ENCODE measurements at places on chromosomes 7 and 10.

DNA sequence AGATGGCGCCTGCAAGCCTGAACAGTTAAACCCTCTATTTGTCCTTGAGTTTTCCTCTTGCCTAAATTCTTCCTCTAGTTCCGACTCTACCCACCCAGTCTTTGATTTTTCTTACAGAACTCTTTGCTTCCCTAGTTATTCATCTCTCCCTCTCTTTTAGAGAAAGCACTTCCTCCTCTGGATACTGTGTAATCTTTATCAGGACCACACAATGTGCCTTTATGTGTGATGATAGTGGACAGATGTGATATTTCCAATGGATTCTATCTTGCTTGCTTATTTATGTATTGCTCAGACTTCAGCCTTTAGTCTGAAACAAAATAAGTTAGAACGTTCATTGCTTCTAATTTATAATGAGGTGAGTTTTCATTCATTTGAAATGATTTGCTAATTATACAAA lies 79.5 kb upstream of the CAV2 start:
- no peak for DNase-seq

- DNase-seq, result no peak
Measured at GRCh38 chr7:151272877-151273276, 24.4 kb upstream of the SMARCD3 start.

DNA sequence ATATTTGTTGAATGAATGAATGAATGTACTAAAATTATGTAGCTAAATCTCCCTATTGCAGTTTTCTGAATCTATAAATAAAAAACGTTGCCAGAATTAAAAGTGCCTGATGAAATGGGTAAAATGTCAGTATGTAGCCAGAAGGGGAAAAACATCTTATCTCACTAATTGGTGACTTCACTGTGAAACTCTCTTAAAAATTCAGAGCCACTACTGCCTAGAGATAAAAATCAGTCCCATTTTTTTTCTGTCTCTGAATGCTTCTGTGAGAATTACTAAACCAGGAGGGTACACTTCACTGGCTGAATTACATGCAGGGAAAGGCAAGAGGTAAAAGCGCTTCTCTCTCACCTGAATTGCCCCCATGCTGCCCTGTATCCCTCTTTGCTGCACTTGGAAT lies 69.6 kb upstream of the HPS1 start:
- DNase-seq, result no peak

- peak; percentile 33 for DNase-seq
Measured at GRCh38 chr7:92244808-92245486, 767 bp downstream of the KRIT1 start.

DNA sequence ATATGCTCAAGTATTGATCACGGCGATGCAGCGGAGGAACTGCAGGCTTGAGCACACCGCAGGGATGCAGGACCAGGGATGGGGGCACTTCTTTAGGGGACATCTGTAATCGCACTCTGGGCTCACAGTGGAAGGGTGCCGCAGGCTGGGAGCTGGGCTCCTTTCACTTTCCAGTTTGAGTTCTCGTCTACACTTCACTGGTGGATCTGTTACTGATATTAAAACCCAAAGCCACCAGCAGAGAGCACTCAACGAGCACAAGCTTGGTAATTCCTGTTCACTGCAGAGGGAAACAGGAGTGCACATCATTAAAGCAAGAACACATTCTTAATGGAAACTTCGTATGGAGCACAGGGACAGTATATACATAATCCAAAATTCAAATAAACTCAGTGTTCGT lies 91.3 kb downstream of the PARD3 start:
- DNase-seq, result peak; percentile 87

DNA sequence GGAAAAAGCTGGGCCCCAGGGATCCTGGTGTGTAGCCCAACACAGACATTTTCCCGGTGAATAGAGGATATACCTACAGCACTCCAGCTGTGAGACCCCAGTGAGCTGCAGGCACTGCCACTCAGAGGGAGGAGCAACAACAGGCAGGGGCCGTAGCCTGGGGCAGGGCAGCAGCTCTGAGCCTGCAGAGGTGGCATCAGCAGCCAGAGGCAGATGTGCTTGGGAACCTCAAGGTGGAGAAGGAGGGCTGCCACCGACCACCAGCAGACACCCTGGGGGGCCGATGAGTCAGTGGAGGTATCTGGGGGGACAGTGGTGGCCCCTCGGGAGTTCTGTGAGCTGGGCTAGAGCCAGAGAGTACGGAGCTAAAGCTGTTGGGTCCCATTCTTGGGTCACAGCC lies 110.2 kb upstream of the GDF10 start:
- DNase-seq, result no peak

DNA sequence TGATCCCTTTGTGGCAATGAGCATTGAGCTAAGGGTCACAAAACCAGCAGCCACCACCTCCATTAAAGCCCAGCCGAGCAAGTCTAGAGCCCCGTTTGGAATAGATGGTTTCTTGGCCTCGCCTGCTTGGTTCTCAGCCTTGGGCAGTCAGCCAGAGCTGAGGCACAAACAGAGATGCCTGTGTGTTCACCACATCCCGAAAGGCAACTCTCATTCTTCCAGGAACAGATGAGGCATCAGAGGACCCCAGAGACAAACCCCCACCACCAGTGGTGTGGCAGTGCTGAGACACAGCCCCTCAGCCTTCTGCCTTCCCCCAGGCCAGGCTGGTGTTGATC lies 203.3 kb upstream of the ZMIZ1 start:
- no peak for DNase-seq

DNA sequence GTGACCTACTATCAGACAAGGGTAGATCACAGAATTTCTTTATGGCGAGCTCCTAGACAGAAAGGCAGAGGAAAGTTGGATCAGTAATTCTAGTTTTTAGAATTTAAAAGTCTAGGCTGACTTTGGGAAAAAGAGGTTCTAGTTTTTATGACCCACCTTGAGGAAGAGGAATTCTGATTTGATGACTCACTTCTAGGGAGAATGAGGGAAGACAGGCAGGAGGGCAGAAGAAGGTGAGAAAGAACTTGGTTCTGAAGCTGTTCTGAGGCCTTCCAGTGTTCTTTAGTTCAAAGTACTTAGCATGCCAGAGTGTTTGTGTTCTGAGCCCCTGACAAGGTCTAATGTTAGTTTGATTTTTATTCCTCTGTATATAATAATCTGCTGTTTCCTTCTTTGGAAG lies 97.2 kb downstream of the PODXL start:
- no peak for DNase-seq

DNA sequence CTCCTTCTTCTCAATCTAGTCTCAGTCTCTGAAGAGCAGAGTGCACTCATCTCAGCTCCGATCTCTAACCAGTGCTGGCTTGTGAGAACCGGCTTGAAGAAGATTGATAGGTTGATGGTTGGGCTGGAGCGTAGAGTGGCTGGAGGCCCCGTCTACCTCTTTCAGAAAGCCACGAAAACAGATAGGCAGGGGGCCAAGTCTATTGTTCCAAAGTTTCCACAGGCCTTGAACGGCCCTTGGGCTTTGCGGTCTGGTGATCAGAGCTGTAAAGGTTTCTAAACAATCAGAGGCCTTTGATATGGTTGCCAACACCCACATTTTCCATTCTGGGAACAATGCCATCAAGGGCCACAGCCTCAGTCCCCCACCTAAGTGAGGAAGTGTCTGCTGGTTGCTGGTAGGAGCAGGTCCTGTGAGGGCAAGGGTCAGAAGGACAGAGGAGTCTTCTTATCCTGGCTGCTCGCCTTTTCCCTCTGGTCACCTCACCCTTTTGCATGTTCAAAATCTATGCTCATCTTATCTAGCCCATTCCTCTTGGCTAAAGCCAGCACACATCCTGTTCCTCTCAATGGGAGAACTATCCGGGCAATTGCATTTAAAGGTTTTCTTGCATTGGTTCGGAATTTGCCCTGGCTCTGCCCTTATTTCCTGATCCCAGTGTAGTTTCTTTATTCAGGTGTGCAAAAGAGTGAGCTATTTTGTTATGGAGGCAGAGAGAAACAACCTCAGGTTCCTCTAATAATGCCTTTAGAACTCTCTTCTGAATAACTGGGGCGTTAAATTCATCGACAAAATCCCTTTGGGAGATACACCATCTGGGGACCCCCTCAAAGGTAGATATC lies 70.3 kb upstream of the KMT2E start:
- DNase-seq, result peak; percentile 76

GRCh38 chr10:116669832-116670644 lies 49.3 kb downstream of the PNLIPRP2 start:
- DNase-seq, result no peak

GRCh38 chr7:141220263-141220880 lies 146.5 kb downstream of the TMEM178B start:
- DNase-seq, result peak; percentile 7
